ENCODE measurements at places on chromosomes 7 and 10. TPM values are rescaled to one million over a fixed set of nuclear protein-coding genes. Genes with fewer than 3 reads are reported as not detected.

Gene SLC29A3
- 3.6 TPM for total RNA-seq

Gene ABCC2
- 7.6 TPM for total RNA-seq

Gene SEMA4G
- 1.5 TPM for total RNA-seq

Gene SRRM3
- total RNA-seq: not detected

Gene GOLGA7B
- total RNA-seq: 7.0 TPM

Gene PTPRN2
- total RNA-seq: 0.96 TPM

Data from naive thymus-derived CD4-positive, alpha-beta T cell (primary cell).